Progenitor cell of endocrine pancreas (in vitro differentiated cells): ENCODE measurements at places on chromosomes 4 and X.

- DNase-seq: no peak
These were observed 32.4 kb upstream of the MYOZ2 start for GRCh38 chr4:119103263-119103662.

DNA sequence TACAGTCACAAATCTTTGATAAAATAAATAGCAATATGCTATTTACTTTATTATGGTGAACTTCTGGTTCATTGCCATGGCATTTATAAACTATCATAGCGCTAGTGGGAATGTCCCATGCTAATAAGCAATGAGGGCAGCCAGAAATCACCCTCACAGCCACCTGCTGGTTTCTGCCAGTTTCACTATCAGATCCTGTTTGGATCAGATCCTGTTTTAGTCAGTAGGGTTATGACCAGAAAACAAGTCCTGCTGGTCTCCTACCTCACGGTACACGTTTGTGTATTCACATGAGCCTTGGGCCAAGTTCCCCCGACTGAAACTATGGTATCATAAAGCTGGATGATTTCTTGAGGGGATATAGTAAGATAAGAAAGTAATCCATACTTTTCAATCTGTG lies 17.7 kb downstream of the FOXR2 start:
- no peak for DNase-seq

GRCh38 chr4:88836216-88836615 lies 138.6 kb upstream of the NAP1L5 start:
- DNase-seq: no peak

GRCh38 chr4:119471259-119471658 lies 149.3 kb upstream of the FABP2 start:
- DNase-seq: no peak

DNA sequence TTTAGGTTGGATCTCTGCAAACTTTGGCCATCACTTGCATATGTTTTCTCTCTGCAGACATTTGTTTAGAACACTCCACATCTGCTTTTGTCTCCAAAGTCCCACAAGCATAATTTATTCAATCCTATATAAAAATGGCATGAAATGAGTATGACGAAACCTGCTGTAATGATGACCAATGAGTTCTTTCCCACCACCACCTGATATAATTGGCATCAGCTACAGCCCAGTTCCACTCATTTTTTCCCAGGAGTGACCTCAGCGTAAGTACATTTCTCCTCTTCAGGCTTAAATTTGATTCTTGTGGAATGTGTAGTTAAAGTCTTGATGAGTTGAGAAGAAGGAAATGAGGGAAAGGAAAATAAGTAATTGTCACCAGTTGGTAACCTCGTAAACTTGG lies 205.1 kb downstream of the AWAT2 start:
- no peak for DNase-seq

DNA sequence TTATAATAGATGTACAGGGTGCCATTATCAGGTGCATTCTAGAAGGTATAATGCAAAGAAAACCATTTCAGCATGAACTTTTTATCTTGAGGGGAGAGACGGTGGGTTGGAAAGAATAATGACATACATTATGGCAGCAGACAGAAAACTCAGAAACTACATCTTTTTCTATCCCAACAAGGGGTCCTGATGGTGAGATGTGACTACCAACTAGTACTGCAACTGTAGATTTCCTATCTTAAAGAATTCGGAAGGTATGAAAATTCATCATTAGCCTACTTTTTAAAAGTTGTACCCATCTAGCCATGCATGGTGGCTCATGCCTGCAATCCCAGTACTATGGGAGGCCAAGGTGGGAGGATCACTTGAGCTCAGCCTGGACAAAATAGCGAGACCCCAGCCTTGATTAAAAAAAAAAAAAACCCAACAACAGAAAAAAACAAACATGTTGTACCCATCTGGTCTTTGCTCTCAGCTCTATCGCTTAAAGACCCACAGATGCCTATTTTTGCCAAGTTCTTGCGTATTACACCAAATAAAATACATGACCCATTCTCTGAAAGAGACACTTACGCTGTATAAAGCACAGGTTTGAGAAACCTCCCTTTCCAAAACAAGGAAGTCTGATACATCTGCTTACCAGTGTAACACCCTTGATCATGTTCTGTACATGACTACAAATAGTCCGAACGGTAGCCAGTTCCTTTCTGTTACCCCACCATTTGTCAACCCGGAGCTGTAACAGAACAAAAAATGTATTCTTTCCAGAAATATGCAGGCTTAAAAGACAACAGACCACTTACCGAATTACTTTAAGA lies 1.6 kb downstream of the RPL9 start:
- no peak for DNase-seq

GRCh38 chr4:22653752-22654151 lies 39.0 kb upstream of the GBA3 start:
- DNase-seq: no peak

DNA sequence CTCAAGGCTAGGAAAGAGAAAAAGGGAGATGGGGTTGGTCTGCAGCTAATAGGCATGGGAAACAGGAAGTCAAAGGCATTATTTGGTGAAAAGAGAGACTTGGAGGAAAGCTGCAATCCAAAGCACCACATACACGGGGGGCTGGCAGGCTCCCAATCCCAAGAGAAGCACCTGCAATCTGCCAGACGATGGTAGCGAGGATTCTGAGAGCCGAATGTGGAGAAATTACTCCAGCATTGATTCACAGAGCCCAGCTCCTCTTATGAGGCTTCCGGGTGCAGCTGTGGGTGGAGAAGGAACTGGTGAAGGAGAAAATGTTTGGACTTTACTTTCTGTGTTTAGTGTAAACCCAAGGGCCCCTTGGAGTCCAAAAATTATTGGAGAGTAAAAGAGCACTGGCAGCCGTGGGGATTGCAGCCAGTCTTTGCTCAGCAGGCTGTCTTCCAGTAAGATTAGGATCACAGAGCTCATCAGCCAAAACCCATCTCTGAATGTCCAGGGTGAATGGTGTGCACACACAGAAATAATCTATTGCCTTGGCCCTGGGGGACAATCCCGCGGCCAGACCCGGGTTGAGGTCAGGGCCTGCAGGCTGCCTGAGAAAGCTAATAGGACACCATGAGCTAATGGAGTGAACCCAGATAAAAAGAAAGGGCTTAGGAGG lies 197.6 kb downstream of the KIT start:
- no peak for DNase-seq

DNA sequence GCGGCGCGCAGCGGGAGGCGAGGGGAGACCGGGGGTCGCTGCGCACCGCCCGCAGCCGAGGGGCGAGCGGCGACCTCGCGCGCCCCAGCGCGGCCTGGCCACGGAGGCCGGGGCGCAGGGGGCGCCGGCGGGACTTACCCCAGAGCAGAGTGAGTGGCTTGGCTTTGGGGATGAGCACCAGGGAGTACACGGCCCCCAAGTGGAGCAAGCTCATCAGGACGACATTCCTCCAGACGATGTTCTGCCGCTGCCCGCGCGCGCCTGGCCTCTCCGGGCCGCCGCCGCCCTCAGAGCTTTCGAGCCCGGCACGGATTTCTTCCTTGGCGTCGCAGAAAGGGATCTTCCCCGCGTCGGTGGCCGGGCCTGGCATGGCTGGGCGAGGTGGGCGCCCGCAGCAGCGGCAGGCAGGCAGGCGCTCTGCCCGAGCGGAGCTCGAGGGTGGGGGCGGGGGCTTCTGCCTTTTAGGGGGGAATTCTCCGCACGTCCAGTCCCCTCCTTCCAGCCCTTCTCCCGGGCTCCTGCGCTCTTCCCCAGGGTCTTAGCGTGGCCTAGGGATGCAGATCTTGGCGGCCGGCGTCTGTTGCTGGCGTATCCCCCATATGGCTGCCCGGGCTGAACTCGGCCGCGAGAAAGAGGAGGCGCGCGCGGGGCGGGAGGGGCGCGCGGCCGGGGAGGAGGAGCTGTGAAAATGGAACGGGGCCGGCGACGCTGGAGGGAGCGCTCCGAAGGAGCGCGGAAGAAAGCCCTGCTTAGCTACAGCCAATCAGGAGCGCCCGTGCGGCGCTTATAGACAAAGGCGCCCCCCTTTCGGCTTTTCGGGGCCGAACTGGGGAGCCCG lies at the start of gene SCD5:
TSS of gene SCD5 (minus strand) at position 629 of the 838 bp plus-strand sequence. CDS start at position 370, 259 bp downstream.
- DNase-seq: peak; percentile 36
